Glomerular endothelial cell (primary cell): ENCODE measurements at places on chromosomes 1 and 21.

DNA sequence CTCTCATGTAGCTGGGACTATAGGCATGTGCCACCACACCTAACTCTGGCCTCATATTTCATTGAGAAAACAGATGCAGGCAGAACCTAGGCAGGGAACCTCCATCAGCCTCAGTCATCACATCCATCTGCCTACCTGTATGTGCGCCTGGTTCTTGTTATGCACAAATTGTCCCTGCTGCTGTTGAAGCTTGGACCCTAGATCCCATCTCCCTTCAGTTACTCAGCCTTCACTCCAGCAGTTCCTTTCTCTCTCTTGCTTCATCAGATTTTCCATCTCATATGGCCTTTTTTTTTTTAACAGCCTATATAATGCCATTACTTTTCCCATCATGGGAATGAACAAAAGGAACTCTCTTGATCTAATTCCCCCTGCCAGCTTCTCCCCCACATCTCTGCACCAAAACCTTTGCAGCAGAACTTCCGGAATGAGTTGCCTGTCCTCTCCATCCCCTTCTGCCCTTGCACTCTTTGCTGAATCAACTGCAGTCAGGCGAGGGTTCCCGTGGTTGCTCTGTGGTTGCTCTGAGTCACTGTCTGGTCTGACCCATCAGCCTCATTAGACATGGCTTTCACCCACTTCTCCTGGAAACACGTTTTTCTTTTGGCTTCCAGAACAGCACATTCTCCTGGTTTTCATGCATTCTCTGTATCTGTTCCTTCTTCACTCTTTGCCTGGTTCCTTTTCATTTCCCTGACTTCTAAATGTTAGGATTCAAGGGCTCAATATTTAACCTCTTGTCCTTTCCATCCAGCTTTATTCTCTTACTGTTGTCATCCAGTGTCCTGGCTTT lies 41.5 kb downstream of the UBE4B start:
- DNase-seq: peak; percentile 14

DNA sequence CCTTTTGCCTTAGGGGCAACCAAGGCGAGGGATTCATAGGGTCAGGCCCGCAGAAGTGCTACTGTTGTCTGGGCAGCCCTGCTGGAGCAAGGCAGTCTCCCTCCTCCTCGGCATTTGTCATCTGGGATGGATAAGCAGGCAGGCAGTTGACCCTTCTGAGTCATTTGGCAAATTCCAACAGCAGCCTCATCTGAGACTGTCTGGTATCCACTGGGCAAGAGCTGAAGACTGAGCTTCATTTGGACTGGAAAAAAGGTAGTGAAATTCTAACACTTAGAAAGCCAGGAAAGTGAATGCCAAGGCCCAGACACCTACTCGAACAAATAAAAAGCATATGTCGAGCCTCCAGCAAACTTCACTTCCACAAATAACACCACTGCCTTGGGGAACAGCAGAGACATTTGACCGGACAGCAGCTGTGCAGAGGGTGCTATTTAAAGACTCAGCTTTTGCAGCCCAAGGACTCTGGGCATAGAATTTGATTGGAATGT lies 4.0 kb upstream of the ZBTB40 start:
- no peak for DNase-seq

DNA sequence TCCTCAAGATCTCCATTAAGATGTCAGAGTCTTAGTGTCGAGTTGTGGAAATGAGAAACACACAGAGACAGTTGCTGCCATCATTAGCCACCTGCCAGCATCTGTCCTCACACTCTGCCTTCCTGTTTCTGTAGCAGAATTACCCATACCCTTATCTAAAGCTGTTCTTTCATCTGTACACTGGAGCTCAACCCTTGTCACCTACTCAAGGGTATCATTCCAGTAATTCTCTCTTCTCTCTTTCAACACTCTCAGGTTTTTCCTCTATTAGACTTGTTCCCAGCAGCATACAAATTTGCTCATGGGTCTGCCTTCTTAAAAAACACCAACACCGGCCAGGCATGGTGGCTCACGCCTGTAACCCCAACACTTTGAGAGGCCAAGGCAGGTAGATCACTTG lies 27.4 kb upstream of the RNF2 start:
- no peak for DNase-seq

- DNase-seq: no peak
These were observed 157.0 kb downstream of the RERE start for GRCh38 chr1:8660411-8660828.

DNA sequence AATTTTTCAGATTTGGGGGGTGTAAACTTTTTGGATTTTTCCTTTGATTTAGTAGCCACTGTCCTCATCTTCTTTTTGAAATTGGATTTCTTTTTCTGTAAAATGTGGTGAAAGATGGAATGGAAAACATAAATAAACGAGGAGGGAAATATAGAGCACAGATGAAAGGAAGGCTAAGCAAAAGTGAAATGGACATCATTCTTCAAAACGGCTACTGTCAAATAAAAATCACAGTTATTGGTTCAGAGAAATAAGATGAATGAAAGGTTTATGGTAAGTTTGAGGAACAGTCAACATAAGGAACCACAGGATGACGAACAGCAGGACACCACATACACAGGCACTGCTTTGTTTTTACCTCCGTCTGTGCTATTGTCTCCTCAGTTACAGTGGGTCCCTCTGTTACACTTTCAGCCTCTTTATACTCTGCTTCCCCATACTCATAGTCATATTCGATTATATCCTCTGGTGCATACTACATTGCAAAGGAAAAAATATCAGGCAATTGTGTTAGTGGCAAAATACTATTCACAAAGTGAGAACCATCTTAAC lies 82.4 kb downstream of the COL11A1 start:
- DNase-seq: no peak
